Gastroesophageal sphincter (tissue), 4 donors: ENCODE measurements at places on chromosomes 16 and 17. TPM values are rescaled to one million over a fixed set of nuclear protein-coding genes. Genes with fewer than 3 reads are reported as not detected.
A peak's percentile ranks its signal among the peaks of the same experiment; 100 is the strongest.

SEPTIN12 gene
- not detected for total RNA-seq

DNA sequence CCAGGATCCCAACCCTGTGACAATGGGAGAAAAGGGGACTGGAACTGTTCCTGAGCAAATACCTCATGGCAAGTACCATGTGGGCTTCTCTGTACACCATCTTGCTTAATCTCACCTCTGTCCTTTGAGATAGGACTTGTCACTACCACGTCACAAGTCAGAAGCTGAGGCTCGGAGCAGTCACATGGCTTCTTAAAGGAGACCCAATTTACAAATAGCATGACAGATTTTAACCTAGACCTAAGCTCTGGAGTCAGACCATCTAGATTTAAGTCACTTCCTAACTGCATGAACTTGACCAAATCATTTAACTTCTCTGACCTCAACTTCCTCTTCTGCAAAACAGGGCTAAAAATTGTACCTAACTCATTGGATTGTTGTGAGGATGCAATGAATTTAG lies 36.0 kb upstream of the CCL1 start:
- ATAC-seq: no peak

- ATAC-seq: no peak
These were observed 1780.1 kb downstream of the TP53TG3F start for GRCh38 chr16:35239561-35239960.

MEOX1 gene
- 5.3 TPM for total RNA-seq

- no peak for ATAC-seq
These were observed 14.8 kb downstream of the TLE7 start for GRCh38 chr16:71426880-71427615.

DNA sequence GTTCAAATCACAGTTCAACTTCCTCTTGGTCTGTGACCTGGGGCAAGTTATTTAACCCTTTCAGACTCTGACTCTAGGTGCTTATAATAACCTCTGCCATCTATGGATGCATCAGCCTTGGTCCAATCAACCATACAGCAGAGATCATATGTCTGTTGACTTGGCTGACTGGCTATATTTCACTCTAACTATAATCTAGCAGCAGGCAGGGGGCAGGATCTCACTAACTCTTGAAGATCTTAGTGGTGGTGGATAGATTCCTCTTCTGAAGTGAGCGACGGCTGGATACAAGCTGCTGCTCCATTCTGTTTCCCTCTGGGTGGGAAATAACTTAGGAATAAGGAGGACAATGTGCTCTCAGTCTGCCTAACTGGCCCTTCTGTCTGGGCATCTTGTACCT lies 146.6 kb downstream of the SKAP1 start:
- ATAC-seq: no peak

NPIPA7 gene
- 3.0 TPM for total RNA-seq

GRCh38 chr17:20935740-20936139 lies 107.1 kb downstream of the USP22 start:
- ATAC-seq: peak; percentile 39

GRCh38 chr17:7436556-7437368 lies 1.5 kb downstream of the TMEM102 start:
- ATAC-seq: peak; percentile 86

KAT7 gene
- total RNA-seq: 54.1 TPM

DNA sequence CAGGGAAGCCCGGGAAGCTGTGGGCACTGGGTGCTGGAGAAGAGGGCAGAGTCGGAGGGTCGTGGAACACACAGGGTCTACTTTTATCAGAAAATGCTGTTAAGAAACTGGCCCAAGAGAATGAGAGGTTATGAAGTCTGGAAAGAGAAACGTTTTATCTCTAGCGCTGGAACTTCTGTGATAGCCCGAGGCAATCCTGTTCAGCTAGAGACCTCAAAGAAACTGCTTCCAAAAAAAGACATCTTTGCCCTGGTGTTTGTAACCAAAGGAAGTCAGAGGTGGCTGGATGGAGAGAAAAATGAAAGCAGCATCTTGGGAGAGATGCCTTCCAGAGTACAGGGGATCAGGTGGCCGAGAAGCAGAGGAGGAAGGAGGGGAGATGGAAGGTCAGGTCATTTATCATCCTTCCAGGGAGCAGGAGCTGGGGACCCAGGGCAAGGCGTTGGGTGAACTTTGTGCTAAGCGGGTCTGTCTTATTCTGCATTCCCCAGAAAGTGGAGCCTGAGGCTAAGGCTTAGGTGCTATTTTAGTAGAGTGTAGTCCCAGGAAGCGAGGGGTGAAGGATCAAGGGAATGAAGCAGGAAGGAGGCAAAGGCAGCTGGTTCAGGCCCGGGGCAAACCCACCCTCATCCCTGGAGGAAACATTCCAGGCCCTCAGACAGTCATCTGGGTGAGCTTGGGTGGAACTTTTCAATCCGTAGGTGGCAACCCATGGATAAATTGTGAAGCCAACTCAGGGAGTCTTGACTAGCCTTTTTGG lies 66.5 kb downstream of the MGAT5B start:
- no peak for ATAC-seq

CCL22 gene
- not detected for total RNA-seq

DNA sequence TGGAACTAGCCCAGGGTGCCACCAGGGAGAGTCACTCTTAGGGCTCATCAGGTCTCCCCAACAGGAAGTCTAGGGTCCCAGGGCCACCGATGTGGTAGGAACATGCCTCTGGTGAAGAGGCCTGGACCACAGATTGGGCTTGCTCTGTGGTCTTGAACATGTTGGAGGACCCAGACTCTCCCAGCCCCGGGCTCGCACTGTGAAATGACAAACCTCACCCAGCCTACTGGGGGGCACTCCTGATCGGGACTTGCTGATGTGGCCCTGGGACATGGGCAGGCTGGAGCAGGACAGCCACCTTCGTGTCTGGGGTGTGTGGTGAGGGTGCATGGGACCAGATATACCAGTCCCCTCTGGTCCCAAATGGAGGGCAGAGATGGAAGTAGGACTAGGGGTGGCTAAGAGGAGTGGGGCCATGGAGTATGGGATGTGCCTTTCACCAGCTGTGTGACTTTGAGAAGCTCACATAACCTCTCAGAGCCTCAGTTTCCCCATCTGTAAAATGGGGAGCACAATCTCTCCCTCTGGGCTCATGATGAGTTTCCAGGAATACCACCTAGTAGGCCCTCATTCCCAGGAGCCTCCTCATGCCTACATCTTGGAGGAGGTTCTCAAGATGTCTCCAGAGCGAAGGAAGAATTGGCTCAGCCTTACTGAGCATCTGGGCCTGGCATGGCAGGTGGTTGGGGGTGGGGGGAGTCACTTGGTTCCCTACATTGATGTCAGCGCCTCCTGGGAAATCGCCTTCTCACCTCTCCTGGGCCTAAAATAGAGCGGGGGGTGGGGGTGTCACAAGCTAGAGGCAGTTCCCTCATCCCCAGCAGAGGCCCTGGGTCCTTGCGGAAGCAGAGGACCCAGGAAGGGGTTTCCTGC lies 1.5 kb upstream of the ADAM11 start:
- no peak for ATAC-seq

DNA sequence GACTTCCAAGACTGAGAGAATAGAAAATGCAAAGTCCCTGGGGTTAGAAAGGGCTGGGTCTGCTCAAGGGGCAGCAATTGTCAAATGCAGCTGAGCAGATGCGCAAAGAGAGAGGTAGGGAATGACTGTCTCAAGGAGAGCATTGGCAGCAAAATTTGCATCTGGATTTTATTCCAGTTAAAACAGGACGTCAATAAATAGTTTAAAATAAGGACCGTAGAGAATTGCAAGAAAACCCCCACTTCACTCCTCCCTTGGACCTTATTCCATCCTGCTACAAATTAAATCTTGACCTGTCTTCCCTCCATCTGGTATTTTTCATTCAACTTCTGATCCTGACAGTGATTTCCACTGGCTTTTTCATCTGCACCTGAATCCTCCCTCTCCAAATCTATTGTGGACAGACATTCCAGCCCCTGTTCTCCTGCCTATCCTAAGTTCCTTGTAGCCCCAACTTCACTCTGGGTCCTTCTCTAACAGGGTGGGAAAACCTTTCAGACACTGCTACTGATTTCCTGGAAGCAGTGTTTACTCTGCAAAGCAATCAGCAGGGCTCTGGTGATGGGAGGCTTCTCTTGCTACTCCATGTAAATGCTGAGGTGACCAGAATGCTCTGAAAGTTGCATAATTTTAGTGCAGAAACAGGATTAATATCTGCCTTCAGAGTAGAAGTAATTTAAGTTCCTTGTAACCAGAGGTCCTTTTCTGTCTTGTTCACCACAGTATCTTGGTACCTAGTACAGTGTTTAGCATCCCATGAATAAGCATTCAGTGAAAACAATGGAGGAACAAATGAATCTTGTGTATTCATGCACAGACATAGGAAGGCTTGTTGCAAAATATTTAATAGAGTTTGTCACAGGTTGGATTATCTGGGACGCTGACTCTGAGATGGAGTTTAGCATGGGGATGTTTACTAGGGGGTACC lies 79.2 kb downstream of the CDH11 start:
- no peak for ATAC-seq

DNA sequence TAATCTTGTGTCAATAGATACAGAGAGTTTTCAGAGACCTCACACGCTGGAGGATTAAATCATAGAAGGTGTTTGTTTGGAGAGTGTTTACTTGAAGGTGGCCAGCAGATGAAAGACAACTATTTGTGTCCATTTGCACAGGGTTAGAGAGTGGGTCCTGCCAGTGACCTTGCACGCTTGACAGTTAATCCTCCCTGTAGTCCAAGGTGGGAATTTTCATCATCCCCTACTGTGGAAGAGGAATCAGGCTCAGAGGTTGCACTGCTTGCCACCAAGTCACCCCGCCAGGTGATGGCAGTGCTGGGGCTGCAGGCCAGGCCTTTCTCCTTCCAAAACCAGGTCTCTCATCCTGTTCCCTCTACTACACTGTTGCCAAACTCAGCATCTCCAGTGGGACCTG lies 12.3 kb downstream of the CDH1 start:
- no peak for ATAC-seq

TMEM238L gene
- not detected for total RNA-seq

GRCh38 chr16:85909932-85910853 lies 11.2 kb downstream of the IRF8 start:
- no peak for ATAC-seq

DNA sequence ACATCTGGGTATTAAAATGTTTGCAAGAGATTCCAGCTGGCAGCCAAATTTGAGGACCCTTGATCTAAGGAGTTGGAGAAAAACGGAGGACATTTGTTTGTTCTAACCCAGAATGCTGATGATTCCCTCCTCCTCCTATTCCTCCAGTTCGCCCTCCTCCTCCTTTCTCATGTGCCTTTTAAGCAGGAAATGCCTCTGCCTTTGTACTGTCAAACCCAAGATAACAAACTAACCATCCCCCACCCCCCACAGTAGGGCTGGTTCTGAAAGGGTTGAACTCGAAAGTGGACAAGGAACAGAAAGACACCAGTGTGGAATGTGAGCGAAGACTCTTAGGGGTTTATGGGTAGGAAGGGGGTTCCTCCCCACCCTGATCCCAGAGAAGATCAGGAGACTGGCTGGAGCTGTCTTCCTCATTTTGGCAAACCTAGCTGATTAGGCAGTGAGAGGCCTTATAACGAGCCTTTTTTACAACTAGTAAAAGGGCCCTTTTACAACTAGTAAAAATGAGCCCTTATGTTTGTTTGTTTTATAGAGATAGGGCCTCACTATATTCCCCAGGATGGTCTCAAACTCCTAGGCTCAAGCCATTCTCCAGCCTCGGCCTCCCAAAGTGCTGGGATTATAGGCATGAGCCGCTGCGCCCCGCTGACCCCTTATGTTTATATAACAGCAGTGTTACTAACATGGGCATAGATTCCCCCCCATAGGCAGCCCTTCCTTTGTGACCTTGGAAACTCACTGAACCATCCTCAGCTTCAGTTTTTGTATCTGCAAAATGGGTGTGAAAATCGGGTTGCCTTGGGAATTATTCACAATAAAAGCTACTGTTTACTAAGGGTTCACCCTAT lies 975 bp downstream of the CHD9 start:
- peak; percentile 16 for ATAC-seq

GRCh38 chr17:559551-560431 lies 154.8 kb downstream of the VPS53 start:
- ATAC-seq: peak; percentile 93

DNA sequence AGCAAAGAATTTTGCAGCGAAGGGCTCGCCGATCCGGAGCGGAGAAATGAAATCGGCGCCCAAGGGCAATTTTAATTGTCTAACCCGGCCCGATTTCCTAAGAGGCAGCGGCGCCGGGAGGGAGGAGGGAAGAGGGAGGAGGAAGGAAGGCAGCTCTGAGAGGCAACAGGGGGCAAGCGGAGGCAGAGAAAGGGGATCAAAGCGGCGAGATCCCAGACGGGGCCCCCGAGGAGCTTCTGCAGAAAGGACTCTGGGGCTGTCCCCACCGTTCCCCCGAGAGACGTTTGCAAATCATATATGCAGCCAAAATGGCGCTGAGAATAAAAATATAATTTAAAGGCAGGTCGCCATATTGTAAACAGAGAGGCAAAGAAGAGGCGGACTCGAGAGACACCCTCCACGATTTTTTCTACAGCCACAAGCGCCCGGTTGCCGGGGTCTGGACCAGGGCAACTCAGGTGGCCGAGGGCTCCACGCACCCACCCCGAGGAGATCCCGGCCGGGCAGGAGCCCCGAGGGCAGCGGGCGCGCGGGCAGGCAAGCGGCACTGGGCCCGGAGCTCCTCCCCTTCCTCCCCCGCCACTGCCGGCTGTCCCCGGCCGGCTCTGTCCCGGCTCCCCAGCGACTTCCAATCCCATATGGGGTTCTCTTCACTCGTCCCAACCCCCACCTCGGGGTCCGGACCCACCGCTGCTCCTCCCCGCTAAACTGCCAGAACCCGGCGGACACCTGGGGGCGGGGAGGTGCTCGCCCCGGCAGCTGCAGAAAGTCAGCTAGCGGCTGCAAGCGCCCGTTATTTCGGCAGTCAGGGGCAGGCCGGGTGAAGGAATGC lies 1.9 kb downstream of the PHF12 start:
- no peak for ATAC-seq

DNA sequence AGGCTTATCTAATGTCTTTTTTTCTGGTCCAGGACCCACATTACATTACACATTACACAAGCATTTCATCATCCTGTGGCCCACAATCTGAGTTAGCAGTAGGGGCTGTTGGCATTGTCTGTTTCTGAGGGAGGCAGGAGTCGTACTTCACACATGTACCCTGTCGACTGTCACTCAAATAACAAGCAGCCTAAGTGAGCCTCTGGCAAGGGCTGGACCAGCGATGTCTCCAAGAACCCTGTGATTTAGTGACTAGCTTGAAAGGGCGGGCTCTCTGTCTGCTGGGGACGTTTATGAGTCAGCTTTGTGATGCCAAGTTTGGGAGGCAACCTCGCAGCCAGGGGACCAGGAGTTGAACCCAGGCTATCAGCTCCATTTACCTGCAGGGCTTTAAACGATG lies 251.4 kb downstream of the HS3ST3B1 start:
- ATAC-seq: no peak

DNA sequence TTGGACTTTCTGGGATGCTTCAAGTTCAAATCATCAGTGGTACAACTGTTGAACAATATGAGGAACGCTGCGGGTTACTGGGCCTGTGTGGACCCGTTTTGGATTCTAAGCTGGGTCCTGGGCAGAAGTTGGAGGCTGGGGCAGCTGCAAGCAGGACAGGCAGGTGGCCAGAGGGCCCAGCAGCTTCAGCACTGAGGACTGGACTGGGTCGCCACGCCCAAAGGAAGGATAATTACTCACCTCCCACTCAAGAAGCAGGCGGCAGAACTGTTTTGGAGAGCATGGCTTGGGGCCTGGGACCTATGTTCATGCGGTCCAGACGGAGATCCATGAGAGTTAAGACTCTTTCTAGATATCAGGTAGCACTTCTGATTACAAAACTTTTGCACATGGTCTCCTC lies 1.5 kb upstream of the ZNHIT3 start:
- ATAC-seq: no peak
